ENCODE measurements at places on chromosomes 1 and 21. TPM values are rescaled to one million over a fixed set of nuclear protein-coding genes. Genes with fewer than 3 reads are reported as not detected.

DNA sequence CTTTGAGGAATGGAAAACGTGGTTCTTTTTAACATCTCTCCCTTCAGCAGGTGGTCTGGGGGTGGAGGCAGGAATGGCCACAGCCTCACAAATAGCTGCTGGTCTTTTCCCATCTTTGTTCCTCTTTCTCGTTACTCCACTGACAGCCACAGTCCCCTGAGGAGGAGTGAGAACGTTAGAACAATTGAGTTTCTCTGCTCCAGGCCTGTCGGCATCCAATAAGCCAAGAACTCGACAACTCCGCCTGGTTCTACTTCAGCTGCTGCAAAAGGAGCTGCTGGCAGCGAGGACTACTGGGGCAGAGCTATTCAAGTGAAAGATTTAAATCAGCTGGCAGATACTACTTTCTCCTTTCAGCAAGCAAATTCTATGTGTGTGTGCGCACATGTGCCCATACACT lies 169.5 kb upstream of the GALNT2 start:
- ATAC-seq, result no peak

Gene CFHR4
- total RNA-seq, result not detected

DNA sequence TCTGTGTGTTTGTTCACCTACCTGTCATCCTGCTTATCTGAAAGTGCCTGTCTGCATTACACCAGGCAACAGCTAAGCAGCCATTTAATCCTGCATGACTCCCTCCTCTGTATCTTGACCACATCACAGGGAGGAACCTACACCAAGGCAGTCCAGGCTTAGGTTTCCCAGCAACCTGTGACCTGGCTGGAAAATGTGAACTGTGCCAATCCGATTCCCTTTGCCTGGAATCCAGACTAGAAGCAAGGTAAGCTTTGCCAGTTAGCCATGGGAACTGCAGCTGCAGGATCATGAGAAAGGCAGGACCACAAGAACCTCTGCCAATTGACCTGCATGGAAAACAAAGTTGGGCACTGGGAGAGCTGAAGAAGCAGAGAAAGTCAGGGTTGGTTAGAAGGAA lies 6.3 kb upstream of the ATP1B1 start:
- ATAC-seq, result no peak

Gene FMOD
- 33.3 TPM for total RNA-seq

Gene TSPAN1
- 11.0 TPM for total RNA-seq

DNA sequence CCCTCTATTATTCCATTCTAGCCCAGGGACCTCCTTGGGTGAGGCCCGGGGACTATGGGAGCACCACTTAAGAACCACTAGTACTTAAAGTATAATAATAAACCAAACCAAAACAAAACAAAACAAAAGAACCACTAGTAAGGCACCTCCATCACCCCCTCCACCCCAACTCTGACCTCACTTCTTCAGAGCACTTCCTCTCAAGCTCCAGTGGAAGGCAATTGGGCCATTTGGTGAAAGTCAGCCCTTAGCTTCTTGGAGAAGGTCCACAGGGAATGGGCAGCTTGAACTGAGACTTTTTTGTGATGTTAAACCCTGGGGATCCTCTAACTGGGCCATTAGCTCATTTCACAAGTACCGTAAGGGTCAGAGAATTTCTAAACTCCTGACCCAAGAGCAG lies 237.3 kb downstream of the RHOU start:
- no peak for ATAC-seq
